SK-N-MC (cell line): ENCODE measurements at places on chromosomes 5 and 9.

- no peak for DNase-seq
These were observed 155.4 kb downstream of the SEMA6A start for GRCh38 chr5:116419258-116419657.

- DNase-seq: no peak
These were observed 63.1 kb upstream of the FAM174A start for GRCh38 chr5:100472091-100472490.

DNA sequence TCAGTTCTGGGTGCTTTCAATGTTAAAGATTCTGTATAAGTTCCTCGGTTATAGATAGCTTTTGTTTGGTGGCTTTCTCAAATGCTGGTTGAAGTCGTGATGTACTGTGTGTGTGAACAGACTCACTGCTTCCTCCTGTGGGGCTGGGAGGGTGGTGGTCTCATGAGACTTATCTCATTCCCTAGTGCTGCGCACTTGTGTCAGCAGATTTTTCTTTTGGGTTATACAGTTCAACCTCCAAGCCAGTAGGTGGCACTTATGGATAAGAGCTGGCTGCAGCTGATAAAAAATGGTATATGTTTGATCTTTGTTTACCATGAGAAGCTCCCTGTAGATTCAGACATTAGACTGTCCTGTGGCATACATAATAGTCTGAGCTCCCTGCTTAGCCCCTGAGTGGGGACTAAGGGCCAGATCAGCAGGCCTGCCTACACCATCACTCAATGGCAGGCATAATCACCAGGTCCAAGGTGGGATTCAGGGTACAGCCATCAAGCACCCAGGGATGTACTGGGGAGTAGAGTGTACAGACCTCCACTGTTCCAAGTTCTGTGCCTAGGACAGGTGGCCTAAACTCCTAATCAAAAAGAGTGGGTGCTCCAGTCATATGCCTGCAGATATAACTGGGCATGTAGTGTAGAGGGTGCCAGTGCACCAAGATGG, 174.2 kb downstream of the OXCT1 start:
- DNase-seq: no peak

DNA sequence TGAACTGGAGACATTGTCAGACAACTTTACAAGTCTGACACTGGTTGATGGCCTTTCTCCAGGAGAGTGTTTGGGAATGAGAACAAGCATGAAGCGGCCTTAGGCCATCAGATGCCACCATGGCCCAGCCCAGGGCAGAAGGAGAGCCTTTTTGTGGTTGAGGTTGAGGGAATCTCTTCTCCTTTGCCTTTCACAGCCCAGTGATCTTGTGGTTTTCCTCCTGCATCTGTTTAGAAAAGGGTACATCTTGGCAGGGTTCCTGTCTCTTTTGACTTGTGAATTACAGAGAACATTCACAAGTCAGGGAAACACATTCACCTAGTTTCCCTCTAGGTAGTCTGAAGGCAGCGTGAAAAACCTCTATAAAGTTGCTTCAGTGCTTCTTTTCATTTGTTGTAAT, 27.5 kb downstream of the DMRT2 start:
- no peak for DNase-seq

- peak; percentile 84 for DNase-seq
These were observed 27.9 kb upstream of the CTNNA1 start for GRCh38 chr5:138725153-138725817.
